ENCODE measurements at places on chromosomes 3 and 15.

- no peak for DNase-seq
Observed at GRCh38 chr15:50627351-50628055, 59.1 kb downstream of the TRPM7 start.

DNA sequence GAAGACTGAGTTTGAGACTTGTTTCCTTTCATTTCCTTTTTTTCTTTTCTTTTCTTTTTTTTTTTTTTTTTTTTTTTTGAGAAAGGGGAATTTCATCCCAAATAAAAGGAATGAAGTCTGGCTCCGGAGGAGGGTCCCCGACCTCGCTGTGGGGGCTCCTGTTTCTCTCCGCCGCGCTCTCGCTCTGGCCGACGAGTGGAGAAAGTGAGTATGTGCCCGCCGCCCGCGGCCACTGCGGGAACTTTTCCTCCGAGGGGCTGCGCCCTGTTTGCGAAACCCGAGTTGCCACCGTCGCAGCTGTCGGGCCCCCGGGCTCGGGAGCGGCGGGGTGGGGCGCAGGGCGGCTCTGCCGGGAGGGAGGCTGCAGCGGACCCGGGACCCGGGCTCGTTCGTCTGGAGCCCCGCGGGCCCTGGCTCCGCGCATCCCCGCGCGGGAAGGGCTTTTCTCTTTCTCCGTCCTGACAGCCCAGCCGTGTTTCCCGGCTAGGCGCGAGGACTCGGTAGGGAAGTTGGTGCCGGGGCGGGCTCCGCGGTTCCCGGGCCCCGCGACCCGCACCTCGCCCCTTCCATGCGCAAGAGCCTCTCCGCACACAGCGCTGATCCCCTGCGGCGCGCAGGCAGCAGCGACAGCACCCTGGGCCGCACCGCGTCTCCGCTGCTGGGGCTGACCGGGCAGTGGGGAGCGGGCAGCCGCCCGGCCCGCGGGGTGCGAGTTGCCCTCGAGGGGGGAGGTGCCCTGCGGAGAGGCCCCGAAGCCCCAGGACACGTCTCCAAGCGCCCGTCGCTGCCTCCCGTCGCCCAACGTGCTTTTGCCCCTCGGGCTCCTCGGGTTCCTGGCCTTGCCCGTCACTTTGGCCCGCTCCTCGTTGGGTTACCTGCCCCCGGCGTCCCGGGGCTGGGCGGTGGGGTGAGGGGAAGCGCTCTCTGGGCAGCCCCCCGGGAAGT is 1.4 kb downstream of the IGF1R start:
- no peak for DNase-seq

- peak; percentile 49 for DNase-seq
Observed at GRCh38 chr3:186826976-186827857, 15.3 kb upstream of the ADIPOQ start.

DNA sequence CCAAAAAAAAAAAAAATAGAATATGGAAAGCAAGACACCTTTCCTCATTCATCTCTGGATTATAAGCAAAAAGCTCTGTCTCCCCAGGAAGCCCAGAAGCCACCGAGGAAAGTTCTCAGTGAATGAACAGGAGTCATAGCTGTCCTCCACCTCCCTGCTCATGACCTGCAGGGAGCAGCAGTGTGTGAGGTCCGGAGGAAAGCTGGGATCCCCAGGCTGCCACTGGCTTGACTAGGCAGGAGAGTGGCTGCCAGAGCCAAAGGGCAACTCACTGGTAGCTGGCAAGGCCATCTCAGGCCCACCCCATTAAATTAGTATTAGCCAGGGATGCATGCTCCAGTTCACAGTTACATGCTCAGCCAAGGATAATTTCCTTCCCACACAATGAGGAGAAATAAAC is 191.6 kb upstream of the STT3B start:
- DNase-seq = no peak

GRCh38 chr3:60217156-60217911 is 1033.9 kb downstream of the FHIT start:
- DNase-seq = no peak

DNA sequence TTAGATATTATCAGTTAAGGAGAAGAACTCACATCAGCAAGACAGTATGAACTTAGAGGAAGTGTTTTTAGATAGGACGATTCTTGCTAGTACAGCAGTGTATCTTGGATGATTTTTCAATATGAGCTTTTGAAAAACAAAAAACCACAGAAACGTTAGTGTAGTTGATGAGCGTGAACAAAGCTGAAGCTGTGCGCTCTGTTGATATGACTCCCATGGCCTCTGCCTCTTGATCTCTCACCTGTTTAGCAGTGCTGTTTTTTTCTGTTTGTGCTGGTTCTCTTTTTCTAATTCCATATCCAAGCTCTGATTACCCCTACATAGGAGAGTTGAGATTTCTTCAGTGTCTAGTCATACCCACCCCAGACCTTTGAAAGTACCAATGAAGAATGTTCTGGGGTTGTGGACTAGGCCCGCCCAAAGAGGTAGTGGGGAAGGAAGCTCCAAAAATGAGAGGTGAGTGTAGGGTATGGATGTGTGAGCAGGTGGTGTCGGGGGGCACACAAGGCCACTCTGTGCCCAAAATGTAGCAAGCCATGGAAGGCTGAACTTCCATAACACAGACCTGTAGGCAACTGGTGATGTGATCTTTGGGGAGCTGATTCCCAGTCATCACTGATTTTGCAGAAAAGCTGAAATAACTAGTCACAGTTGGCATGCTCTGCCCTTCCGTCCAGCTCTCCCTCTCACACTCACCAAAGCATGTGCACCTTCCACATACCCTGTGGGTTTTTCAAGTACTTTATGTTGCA is 20.0 kb upstream of the CMTM7 start:
- DNase-seq = no peak

GRCh38 chr3:189277711-189278110 is 105.9 kb downstream of the TPRG1 start:
- DNase-seq = no peak

DNA sequence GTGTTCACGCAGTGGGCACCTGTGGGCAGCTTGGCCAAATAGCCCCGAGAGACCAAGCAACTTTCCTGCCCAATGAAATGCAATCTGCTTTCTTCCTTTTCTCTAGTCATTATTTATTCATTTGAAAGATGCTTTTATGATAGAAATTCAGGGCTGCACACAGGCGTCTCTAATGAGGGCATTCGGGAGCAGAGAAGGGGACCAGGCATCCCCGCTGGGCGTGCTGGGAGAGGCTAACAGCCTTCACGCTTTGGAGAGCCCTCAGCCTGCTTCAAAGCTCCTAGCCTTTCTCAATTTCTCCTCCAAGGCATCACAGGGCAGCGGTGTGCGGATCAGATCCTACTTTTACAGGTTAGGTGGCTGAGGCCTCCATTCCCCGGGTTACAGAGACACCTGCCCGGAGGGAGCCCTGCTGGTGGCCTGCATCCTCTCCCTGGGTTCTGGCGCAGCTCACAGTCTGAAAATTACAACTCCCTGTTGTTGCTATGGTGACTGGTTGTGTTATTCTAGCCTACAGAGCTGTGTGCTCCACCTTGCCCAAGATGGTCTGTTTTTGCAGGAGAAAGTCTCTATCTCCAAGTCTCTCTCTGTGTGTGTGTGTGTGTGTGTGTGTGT is 21.8 kb upstream of the KLF13 start:
- no peak for DNase-seq

GRCh38 chr3:186097663-186098451 is 11.0 kb downstream of the ETV5 start:
- peak; percentile 64 for DNase-seq

Measured in HCT116 (cell line).